ENCODE measurements at places on chromosomes 4 and X.

DNA sequence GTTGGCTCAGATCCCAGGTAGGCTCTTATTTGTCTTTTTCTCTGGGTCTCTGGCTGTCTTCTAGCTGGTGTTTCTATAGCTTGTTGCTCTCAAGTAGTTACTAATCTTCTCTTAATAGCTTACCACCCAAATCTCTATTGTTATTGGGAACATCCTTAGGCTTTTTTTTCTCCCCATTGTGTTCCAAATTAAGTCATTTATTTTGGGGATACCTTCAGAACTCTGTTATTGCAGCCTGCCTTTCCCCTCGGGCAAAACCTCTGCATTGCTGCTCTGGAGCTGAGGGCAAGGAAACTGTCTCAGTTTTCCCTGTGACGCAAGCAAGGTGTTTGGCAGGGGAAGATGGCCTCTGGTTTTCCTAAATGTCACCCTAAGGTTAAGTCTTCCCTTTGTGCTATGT, 338.1 kb upstream of the ZCCHC13 start:
- no peak for DNase-seq

GRCh38 chr4:173182403-173182802, 13.8 kb downstream of the GALNT7 start:
- no peak for DNase-seq

GRCh38 chrX:50565718-50566117, 95.1 kb upstream of the DGKK start:
- DNase-seq = no peak

GRCh38 chr4:142088906-142089305, 452.5 kb downstream of the IL15 start:
- DNase-seq = no peak

- no peak for DNase-seq
Observed at GRCh38 chr4:181798536-181798935, 444.7 kb upstream of the TENM3 start.

All from stimulated activated CD8-positive, alpha-beta memory T cell treated with anti-CD3 and anti-CD28 coated beads, Interleukin-12 subunit alpha, Interleukin-12 subunit beta, amount 100 ng/mL, for 4 hours (primary cell).